Body of pancreas (tissue), 4 donors: ENCODE measurements at places on chromosomes 13 and 19.

DNA sequence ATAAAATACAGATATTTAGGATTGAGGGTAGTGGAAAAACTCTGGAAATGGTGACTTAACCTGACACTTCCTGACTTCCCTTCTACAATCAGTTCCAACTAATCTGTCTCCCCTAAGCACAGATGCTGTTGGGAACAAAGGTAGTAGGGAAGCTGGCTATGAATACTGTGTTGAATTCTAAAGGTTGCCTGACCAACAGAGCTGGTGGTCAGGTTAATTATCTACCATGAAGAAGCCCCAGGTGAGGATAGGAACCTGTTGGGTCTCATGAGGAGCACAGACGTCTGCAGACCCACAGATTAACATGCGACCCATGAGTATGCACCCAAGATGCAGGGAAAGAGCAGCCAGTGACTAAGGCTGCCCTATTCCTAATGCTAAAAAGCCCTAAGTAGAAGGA is 172.3 kb downstream of the DIAPH3 start:
- no peak for DNase-seq

DNA sequence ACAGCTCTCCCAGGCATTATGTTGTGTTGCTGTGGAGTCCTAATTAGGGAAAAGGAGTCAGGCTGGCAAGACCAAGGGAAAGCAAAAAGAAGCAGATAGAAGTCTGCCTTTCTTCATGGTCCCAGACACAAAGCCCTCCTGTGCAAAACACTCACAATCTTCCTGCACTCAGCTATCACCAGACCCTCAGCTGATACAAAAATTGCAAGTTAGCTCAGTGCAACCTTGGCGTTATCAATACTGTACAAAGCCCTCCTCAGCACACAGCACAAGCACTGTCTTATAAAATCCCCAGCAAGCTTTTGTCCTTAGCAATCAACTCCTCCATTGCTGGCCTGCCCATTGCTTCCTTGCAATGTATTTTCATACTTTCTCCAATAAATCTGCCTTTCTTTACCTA is 3.2 kb downstream of the OR7C2 start:
- no peak for DNase-seq

DNA sequence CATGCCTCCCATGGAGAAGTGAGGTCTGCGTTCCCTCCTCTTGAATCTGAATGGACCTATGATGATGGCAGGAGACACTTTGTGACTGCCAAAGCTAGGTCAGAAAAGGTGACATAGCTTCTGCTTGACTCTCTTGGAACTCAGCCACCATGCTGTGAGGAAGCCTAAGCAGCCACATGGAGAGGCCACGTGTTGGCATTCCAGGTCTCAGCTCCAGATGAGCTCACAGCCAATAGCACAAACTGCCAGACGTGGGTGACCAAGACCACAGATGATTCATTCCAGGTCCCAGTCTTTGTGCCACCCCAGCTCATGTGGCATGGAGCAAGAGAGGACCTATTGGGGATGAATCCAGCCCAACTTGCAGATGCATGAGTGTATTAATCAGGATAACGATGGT is 8.7 kb upstream of the GGACT start:
- DNase-seq, result no peak

DNA sequence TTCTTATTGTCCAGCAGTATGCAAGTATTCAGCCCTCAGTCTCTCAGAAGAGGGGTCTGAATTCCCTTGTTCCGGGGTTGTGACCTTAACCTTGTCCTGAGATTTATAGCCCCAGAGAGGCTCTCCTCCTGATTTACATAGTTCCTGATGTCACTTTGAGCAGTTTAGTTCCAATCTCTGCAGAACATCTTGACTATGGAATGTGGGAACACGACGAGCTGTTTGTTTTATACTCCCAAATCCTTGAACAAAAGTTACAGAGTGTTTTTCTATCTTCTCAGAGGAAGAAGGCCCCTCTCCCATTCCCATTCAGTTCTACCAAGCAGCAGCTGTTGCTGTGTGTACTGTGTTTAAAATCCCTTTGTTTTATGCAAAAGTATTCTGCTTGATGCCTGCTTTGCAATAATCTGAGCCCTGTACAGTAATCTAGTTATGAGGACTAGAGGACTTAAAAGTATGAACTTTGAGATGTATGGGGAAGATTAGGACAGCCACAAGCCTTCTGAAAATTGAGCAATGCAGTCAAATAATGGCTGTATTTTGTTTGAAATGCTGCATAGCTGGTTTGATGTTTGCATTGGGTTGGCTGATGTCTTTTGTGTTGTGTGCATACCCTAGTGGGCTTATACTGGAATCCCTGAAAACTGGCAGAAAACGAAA is 74.7 kb downstream of the KL start:
- DNase-seq, result no peak

DNA sequence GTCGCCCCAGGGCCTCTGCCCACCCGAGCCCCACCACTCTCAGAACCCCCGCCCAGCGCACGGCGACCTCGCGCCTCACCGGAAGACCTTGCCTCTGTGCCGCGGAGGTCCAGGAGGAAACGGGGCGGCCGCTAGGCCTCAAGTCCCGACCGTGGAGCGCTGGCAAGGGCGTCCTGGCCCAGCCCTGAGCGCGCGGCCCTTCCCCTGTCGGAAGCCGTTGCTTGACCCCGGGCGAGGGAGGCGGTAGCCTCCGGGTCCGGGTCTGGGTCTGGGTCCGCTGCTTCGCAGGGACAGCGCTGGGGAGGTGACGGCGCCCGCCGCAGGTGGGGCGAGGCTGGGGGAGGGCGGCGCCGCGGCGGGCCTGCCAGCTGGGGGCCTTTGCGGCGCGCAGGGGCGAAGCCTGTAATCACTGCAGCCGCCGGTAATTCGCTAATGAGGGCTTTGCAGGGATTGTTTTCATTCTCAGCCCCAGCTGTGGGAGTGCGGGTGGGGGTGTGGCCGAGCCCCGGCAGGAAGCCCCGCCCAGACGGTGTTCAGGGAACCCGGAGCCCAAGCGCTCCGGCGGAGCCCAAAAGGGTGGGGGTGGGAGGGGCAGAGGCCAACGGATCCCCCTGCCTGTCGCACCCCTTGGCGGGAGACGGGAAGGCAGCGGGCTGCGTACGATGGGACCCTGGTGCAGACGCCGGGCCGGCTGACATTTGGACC is 8.6 kb downstream of the C19orf25 start:
- no peak for DNase-seq

DNA sequence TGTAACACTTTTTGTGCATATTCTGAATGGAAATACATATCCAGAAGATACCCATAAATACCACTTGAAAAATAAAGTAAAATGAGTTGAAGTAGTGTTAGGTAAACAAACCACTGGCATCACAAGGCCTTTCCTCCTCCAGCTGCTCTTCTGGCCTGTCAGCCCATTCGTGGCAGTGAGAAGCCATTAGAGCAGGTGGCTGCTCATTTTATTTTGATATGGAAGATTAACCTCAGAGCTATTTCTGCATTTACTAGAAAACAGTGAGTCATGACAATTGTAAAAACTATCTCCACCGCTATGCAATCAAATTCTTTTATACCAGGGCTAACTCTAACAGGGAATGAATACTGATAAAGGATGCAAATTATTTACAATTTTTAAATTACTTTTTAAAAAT is 2898.1 kb downstream of the PCDH9 start:
- no peak for DNase-seq

- no peak for DNase-seq
Measured at GRCh38 chr13:83819156-83819555, 63.1 kb downstream of the SLITRK1 start.

GRCh38 chr13:84609716-84610115 is 727.4 kb upstream of the SLITRK1 start:
- DNase-seq, result no peak

DNA sequence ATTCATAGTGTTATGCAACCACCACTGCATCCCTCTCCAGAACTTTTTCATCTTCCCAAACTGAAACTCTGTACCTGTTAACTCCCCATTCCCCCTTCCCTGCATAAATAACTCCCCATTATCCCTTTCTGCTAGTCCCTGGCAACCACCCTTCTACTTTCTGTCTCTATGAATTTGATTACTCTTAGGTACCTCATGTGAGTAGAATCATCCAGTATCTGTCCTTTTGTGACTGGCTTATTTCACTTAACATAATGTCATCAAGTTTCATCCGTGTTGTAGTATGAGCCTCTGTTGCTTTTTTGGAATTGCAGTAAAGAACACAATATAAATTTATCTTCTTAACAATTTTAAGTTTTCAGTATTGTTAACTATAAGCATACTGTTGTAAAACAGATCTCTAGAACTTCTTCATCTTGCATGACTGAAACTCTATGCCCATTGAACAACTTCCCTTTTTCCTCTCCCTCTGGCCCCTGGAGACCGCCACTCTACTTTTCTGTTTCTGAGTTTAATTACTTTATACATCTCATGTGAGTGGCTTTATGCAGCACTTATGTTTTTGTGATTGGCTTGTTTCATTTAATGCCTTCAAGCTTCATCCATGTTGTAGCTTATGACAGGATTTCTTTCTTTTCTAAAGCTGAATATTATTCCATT is 87.3 kb upstream of the ABCC4 start:
- DNase-seq, result no peak

- DNase-seq, result no peak
Measured at GRCh38 chr19:35354898-35355297, 3.4 kb upstream of the FFAR3 start.

DNA sequence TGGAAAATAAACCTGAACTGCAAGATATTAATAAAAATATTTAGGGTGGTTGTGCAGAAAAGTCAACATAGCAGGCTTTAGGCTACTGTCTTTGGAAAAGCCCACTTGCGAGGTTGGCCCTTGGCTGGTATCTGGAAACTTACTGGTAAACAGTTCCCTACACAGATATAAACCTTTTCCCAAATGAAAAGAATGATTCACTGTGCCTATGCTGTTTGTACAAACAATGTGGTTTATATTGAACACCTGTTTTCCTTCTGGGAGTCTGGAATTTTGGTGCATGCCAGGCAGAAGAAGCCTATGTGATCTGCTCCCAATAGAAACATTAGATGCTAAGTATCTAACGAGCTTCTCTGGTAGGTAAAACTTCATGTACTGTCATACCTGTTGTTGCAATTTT is 29.7 kb upstream of the SOHLH2 start:
- DNase-seq, result no peak

GRCh38 chr19:7349961-7350711 is 1.4 kb downstream of the ARHGEF18 start:
- DNase-seq, result no peak

GRCh38 chr13:104984296-104984818 is 1551.1 kb downstream of the EFNB2 start:
- peak; percentile 33 for DNase-seq

DNA sequence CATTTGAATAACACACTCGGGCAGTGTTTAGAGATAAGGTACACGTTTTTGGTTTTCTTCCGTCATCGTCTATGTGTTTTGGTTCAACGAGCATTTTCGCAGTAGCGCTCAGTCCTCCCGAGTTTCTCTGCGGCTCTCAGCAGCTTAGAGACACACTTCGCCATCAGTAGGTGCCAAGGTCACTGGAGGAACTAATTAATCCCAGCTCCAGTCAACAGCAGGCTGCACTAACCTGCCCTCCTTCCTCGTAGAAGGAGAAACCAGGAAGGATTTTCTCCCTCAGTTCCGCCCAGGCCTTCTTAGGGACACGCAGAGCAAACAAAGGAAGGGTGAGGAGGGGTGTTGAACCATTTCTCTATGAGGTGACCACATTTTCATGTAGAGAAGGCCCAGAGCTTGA is 12.6 kb downstream of the MBNL2 start:
- peak; percentile 53 for DNase-seq

GRCh38 chr13:38667526-38668109 is 19.3 kb upstream of the FREM2 start:
- DNase-seq, result no peak

- no peak for DNase-seq
Measured at GRCh38 chr13:112205990-112206389, 139.0 kb downstream of the SOX1 start.

DNA sequence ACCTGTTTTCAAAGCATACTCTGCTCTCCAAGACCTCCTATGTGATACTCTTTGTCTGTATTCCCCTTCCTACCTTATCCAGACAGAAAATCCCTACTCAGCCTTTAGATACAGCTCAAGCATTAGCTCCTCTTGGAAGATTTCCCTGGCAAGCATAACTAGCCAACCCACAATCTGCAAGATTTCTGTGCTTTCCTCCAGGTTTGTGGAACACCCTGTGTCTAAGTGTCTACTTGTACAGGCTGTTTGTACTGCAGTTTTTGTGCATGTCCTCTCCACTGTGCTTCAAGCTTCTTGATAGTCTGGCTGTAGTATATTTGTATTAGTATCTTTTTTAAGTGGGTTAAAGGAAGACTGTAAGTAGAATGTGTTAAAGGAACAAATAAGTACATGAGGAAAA is 203.7 kb downstream of the RFC3 start:
- no peak for DNase-seq

DNA sequence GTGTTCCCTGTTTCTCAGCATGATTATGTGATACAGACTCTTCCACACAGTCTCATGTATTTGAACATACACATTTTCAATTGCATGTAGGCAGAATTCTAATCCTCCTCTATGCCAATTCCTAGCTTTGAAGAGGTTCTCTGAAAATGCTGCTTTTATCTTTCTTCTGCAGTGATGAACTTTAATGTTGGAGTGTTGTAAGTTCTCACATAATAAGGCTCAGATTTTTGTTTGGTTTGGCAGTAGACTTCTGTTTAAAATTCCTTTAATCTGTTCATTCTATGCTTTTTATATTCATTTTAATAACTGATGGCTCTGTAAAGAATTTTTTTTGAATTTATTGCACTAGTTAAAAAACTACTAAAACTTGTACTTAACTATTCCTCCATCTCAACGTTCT is 225.8 kb downstream of the GGACT start:
- DNase-seq, result no peak

GRCh38 chr13:105232439-105232838 is 1303.0 kb downstream of the EFNB2 start:
- no peak for DNase-seq

DNA sequence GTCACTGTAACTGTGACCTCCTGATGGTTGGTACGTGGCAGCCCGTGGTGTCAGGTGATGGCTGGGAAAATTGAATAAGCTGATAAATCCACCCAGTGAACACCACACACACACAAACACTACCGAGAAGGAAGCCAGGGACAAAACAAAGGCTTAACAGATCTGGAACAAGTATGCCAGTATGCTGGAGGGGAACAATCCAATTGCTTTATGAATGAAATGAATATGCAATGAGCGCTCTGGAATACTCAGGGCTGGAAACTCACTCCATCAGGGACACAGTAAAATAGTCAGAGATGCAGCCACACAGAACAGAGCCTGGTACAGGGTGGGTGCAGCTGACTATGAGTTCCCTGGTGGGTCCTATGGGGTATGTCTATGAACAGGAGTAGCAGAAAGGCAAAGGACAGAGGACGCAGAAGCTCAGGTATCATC is 16.7 kb downstream of the TMTC4 start:
- DNase-seq, result no peak

DNA sequence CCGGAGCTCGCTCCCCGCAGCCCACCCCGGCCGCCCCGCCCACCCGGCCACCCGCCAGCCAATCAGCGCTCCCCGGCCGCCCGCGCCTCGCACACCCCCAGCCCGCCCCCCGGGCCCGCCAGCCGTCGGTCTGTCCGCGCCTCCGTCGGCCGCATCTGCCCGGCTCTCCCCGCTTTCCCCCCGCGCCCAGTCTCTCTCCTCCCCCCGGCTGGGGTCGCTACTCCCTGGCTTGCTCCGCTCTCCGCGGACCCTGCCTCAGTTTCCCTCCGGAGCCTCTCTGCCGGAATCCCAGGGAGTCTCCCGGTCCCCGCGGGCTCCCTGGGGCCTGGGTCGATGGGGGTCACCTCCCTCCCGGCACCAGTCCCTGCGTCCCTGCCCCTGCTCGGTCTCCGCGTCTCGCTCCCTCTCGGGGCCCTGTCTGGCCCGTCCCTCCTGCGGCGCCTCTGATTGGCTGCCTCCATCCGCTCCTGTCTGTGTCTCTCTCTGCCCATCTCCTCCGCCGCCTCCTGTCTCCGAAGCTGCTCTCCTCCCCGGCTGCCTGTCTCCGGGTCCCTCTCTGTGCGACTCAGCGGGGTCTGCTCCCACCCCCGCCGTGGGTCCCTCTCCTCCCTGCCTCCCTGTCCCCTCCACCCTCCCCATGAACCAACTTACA is 484 bp downstream of the IL11 start:
- no peak for DNase-seq
